ENCODE measurements at places on chromosomes 13 and 19.

DNA sequence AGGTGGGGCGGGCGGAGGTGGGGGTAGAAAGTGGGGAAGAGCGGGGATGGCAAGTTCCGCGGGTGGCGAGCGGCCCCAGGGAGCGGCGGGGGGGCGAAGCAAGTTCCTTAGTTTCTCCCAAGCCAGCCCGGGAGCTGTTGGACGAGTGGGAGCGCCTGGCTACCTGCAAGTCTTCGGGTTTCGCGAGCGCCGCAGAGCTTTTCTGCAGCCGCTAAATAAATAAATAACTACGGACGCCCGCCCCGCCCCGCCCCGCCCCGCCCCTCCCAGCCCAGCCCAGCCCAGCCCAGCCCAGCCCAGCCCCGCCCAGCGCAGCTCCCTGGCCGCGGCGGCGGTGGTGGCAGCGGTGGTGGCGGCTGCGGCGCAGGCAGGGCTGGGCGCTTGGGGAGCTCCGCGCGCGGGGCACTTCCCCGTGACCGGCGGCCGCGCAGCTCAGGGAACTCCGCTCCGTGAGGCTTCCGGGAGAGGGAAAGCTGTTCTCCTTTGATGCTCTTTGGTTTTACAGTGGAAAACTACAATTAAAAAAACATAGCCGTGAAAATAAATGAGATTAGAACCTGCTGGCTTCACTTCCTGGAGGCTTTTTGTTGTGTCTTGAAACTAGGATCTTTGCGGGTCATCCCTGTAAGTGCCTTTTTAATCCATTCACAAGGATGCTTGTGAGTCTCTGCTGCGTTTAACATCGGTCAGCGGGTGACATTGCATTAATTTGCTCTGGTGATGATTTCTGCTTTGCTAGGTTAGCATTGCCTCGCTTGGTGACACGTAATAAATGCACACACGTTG is at the start of gene UBE2L5:
Gene UBE2L5, plus strand, starts transcription at position 440 of the 786 bp plus-strand sequence. CDS start 5,498 bp downstream, outside the sequence.
- peak; percentile 61 for DNase-seq

DNA sequence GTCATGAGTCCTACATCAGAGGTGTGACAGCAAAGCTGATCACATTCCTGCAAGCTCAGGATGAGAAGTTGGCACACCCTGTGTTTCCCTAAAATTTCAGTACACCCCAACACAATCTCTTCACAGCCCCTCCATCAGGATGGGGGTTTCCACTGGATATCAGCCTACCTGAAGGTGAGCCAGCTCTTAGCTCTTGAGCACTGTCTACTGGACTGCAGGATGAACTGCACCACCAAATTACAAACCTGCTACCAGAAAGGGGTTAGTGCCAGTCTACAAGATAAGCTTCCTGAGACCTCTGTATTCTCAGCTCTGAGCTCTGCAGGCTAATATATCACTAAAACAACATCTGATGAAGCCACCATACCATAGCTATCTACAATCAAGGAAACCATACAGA is 1616.2 kb upstream of the SPRY2 start:
- no peak for DNase-seq

DNA sequence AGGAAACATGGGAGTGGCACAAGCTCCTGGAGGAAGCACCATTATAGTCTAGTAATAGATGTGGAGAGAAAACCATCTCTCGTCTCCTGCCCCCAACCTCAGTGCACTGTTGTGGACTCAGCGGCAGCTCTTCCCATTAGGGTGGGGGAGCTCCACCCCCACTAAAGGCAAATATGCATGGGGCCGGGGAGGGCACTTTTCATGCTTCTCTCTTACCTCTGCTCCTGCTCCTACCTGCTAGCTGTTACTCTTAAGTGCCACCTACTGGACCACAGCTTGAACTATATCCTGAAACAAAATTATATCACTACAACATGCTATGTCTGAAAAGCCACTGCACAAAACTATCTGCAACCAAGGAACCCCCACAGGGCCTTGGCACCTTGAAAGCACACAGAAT is 112.6 kb upstream of the DACH1 start:
- no peak for DNase-seq

- DNase-seq = no peak
Observed at GRCh38 chr19:46442808-46443450, 14.2 kb upstream of the PNMA8C start.

DNA sequence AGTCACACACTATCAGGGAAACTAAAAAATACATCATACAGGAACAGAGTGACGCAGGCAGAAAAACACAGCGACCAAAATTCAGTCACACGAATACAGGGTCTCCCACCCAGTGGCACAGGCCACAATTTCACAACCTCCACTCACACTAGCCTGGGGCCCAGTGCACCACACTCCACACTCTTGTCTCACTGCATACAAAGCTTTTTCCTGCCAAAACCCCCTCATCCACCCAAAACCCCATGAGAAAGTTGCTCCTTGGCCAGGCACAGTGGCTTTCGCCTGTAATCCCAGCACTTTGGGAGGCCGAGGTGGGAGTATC is 1.2 kb downstream of the S1PR5 start:
- no peak for DNase-seq

DNA sequence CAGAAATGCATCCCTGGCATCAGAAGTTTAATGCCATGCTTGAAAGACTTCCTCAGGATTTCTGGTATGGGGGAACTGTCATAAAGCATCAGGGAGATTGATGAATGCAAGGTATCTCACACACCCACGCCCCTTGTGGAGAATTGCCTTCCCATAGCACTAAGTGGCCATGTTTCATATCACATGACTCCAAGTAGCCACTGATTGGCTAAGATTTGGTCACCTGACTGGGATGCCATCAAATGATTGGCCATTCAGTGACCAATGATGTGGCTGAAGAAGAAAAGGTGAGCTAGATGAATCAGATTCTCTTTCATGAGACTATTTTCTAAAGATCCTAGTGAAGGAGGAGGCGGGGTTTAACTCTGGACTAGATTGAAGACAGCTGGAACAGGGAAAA is 7.3 kb downstream of the KLK8 start:
- no peak for DNase-seq

GRCh38 chr13:110731072-110731471 is 17.6 kb downstream of the ING1 start:
- no peak for DNase-seq

DNA sequence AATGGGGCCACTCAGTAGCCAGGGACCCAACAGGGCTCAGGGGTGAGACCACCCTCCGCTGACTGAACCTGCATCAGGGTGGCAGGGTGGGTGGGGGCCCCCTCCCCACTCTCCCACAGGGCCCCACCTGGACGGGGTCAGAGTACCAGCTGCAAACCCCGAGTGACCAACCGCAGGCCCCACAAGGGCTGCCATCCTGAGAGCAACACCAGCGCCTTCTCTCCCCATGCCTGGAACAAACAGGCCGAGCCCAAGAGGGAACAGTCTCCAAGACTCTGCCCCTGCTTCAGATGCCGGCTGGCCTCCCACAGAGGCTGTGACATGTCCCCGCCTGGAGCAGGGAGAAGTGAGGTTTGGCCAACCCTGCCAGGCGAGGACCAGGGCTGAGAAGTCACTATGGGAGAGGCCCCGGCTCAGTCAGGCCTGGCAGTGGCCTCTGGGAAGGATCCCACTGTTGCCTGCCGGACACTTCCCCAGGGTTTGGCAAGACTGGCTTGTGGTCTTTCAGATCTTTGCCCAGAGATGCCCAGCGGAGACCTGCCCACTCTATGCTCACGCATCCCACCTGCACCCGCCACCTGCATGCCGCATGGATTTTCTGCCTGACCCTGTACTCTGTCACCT is 27.2 kb downstream of the MPND start:
- DNase-seq = no peak
